AML-193 (cell line): ENCODE measurements at places on chromosomes 11 and 22.

- DNase-seq, result peak; percentile 41
Observed at GRCh38 chr22:25404928-25405816, 159.3 kb upstream of the GRK3 start.

- no peak for DNase-seq
Observed at GRCh38 chr11:76798671-76799065, 15.5 kb downstream of the TSKU start.

DNA sequence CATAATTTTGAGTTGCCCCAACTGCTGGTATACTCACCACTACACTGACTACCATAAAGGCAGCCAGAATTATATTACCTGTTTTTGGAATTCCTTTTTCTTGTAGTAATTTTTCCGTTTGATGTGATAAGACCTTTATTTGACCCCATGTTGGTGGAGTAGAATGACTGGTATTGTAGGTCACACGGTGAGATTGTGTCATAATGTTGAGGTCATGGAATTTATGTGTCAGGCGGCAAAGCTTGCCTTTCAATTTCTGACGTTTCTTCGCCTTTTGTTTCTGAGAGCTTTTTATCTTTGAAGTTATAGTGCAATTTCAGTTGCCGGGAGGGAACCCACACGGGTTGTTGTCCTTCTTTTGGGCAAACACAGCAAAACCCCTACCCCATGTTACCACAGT is 13.0 kb downstream of the OR52K1 start:
- DNase-seq, result no peak

- DNase-seq, result peak; percentile 22
Observed at GRCh38 chr11:59857439-59858434, 8.6 kb downstream of the TCN1 start.

DNA sequence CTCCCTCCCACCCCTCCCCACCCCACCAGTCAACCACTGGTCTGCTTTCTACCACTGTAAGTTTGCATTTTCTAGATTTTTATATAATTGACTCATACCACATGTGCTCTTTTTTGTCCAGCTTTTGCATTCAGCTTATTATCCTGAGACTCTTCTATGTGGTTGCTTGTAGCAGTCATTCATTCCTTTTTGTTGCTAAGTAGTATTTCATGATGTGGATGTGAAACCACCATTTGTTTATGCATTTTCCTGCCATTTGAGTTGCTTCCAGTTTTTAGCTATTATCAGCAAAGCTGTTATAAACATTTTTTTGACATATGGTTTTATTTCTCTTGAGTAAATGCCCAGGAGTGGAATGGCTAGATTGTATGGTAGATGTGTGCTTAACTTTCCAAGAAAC is 77.0 kb upstream of the FGF3 start:
- DNase-seq, result no peak

DNA sequence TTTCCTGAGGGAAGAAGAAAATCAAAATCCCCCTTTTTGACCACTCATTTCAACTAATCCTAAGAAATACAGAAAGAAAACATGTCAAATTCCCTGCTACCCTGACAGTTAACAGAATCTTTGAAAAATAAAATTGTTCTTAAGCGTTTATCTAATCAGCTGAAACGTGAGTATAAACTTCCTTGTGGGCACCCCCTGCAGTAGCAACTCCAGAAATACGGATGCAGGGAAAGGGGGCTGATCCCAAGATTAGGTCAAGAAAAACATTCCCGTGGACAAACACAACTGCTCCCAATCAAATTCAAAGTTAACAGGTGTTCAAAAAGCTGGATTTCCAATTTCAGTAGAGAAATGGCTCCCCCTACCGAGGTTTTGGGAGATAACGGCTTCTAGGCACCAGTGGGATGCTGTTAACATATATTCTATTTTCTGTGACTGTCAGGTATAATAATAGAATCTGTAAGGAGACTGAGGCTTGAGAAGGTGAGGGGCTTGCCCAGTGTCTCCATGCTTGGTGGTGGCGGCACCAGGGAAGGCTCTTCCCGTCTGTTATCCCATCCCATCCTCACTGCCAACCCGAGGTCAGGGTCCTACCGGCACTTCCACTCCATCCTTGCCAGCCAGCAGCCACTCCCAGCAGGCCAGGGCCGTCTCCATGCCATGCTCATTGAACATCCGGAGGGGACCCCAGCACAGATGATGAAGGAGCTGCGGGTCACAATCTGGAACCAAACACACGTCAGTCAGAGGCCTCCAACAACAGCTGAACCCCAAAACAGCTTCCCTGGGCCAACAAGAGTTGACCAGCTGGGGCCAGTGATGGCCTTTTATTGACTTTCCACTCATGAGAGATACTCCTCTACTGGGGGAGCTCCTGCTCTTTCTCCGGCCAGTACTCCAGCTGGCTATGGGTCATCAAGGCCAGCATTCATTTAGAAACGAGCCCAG is 32.0 kb upstream of the SERPIND1 start:
- peak; percentile 38 for DNase-seq
